ENCODE measurements at places on chromosomes 16 and 17. TPM values are rescaled to one million over a fixed set of nuclear protein-coding genes. Genes with fewer than 3 reads are reported as not detected.

Gene KRTAP9-8
- total RNA-seq = not detected

Gene SMIM36
- not detected for total RNA-seq

Gene TMC6
- 1.4 TPM for total RNA-seq

Gene OR2C1
- 0.08 TPM for total RNA-seq

Gene HSD17B2
- 0.35 TPM for total RNA-seq

Gene SECTM1
- 22.3 TPM for total RNA-seq

Measured in smooth muscle cell of the coronary artery (primary cell).